ENCODE measurements at places on chromosomes 13 and 19.
A peak's percentile ranks its signal among the peaks of the same experiment; 100 is the strongest.

DNA sequence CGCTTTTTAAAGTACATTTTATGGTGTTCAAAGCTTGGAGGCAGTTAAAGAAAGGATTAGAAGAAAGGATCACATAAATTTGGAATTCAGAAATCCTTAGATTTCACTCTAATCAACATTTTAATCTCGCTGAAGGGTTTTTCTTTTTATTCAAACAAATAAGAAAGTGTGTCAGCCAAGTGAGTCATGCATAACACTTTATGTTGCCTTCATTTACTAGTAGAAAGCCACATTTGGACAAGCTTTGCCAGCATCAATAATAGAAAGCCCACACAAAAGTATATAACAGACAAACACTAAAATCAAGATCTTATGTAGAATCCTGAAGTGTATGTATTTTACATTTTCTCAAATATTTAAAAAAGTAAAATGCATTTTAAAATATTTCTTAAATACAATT is 154.9 kb upstream of the TRPC4 start:
- no peak for DNase-seq

GRCh38 chr13:94128430-94128829 is 351.1 kb downstream of the DCT start:
- no peak for DNase-seq

DNA sequence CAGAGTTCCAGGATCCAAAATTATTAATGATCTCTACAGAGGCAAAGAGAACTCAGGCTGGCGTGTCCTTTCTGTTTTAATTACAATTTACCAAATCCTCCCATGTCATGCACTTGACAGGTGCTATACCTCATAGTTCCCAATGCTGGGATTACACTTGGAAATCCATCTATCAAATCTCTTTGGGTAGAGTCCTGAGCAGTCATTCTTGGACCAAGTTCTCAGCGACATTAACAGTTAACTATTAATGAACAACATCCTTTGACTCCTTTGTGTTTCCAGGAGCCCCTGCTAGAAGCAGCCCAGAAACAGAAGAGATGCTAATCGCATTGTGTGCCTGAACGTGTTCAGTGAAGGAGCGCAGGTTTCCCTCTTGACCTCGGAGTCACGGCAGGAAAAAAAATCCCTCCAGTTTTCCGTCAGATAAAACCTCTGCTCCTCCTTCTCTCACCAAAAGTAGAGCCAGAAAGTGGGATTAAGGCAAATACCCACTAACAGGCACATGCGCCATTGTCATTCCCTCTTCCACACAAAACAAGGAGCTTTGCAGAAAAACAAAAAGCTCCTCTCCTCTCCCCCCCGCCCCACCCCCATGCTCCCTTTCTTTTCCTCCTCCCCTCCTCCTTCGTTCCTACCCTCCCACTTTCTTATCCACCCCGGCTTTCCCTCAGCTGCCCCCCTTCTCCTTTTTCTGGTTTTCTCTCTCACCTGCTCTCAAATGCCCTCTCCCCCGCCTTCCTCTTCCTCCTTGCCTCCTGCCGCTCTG is 224.7 kb downstream of the ZIC5 start:
- no peak for DNase-seq

DNA sequence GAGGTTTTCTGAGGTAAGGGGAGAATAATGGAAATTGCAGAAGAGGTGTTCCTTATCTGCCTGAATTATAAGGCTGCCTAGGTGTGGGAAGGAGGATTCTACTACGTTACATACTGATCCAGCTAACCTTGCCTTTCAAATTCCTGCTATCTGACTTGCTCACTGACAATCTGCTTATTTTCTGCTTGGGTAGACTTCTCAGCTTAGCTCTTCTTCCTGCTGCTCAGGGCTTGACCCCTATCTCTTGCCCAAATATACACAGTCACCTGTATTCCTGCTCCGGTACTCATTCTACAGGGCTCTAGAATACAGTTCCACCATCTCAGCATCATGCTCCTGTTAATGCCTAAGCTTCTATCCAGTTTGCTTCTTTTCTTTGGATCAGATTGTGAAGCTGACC is 1607.6 kb downstream of the OLFM4 start:
- no peak for DNase-seq

- DNase-seq: no peak
These were observed 102.7 kb downstream of the ATP11A start for GRCh38 chr13:112792511-112792910.

GRCh38 chr19:35861640-35862160 is 5.0 kb downstream of the KIRREL2 start:
- DNase-seq: no peak

- DNase-seq: no peak
These were observed 58.5 kb downstream of the DGKH start for GRCh38 chr13:42106998-42107397.

DNA sequence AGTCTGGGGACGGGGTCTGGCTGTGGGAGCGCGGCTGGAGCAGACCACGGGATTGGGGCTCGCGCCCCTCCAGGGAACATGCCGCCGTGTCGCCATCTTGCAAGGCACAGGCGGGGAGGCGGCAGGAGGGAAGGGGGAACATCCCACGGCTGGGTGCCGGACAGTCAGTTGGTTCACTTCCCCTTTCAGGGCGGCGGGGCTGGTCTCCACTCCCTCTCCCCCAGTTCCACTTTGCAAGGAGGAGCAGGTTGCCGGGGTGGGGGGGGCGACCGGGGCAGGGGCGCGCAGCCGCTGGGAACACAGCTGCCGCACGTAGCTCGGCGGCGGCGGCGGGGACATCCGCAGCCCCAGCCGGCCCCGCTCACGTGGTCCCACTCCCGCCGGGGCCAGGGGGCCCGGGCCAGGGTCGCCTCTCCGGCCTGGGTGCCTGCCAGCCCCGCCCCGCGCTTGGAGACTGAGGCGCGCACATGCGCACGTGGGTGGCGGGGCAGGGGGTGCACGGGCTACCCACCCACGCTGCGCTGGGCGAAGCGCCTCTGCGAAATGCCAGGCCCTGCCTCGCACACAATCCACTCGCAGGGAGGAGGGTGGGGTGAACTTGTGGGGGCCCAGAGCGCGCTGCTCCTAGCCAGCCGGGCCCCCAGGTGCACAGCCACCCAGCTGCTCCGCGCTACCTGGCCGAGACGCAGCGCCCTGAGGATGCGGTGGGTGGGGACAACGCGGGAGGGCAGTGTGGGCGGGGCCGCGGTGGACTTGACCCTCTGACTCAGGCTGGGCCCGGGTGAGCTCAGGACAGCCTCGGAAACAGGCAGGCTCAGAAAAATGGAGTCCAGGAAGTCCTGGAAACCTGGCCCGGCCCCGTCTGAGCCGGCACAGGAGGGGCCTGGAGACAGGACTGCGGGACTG is 6.4 kb downstream of the KLF16 start:
- DNase-seq: peak; percentile 62

DNA sequence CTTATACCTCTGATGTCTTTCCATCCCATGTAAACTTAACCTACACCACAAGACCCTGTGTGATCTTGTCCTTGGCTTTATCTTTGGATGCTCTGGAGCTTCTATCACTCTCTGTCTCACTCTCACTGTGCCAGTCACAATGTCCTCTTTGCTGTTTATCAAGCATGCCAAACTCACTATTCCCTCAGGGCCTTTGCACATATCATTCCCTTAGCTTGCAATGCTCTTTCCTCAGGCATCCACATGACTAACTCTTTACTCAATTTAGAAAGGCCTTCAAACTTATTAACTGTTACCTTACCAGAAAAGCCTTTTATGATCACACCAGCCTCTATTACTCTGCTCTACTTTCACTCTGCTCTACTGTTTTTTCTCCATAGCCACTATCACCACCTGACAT is 354.1 kb downstream of the RFC3 start:
- no peak for DNase-seq

DNA sequence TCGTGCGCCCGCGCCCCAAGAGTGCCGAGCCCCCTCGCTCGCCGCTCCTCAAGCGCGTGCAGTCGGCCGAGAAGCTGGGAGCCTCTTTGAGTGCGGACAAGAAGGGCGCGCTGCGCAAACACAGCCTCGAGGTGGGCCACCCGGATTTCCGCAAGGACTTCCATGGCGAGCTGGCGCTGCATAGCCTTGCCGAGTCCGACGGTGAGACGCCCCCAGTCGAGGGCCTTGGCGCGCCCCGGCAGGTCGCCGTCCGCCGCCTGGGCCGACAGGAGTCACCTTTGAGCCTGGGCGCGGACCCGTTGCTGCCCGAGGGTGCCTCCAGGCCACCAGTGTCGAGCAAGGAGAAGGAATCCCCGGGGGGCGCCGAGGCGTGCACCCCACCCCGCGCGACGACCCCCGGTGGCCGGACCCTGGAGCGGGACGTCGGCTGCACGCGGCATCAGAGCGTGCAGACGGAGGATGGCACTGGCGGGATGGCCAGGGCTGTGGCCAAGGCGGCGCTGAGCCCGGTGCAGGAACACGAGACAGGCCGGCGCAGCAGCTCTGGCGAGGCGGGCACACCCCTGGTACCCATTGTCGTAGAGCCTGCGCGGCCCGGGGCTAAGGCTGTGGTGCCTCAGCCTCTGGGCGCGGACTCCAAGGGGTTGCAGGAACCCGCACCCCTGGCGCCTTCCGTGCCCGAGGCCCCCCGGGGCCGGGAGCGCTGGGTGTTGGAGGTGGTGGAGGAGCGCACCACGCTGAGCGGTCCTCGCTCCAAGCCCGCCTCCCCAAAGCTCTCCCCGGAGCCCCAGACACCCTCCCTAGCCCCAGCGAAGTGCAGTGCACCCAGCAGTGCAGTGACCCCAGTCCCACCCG is 7.1 kb downstream of the DNASE2 start:
- no peak for DNase-seq

DNA sequence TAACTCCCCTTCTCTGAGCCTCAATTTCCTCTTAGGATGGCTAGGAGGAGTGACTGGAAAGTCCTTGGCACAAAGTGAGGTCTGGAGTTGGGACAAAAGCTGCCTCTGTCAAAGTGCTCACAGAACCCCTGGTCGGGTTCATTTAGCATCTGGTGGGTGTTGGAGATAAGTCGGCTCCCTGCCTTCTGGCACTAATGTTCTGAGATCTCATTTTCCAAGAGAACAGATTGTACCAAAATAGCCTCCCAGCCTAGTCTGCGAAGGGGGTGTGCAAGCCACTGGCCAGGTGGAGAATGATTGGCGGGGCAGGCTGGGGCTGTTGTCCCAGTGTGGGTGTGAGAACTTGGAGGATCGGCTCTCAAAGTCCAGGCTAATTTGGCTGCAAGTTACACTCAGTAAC is 20.7 kb upstream of the NWD1 start:
- DNase-seq: no peak

- DNase-seq: no peak
These were observed 22.3 kb upstream of the STARD13 start for GRCh38 chr13:33307843-33308242.

GRCh38 chr19:41297628-41298347 is 12.2 kb upstream of the CCDC97 start:
- no peak for DNase-seq

GRCh38 chr13:113272701-113273181 is 24.3 kb upstream of the LAMP1 start:
- no peak for DNase-seq

DNA sequence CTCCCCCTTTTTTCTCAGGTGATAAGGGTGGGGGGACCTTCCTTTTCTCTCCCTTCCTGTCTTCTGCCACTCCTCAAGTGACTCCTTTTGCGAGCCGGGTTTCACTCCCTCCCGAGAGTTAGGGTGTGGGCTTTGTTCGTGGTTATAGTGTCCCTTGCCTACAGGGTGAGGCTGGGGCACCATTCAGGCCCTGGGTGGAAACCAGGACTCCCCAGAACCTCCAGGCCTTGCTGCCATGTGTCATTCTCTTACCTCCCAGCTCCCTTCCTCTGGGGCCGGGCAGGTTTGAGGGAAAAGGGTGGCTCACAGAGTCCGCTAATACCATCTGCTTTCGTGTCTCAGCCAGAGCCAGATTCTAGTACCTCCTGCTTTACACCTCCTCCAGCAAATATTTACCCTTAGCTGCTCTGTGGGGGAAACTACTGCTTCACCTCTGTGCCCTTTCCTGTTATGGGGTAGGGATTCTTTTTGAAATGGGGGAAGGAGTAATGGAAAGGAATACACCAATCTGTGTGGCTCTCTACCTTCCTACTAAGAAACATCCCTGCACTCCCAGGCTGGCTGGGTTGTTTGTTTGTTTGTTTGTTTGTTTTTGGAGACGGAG is 2.8 kb downstream of the ACTN4 start:
- DNase-seq: no peak

DNA sequence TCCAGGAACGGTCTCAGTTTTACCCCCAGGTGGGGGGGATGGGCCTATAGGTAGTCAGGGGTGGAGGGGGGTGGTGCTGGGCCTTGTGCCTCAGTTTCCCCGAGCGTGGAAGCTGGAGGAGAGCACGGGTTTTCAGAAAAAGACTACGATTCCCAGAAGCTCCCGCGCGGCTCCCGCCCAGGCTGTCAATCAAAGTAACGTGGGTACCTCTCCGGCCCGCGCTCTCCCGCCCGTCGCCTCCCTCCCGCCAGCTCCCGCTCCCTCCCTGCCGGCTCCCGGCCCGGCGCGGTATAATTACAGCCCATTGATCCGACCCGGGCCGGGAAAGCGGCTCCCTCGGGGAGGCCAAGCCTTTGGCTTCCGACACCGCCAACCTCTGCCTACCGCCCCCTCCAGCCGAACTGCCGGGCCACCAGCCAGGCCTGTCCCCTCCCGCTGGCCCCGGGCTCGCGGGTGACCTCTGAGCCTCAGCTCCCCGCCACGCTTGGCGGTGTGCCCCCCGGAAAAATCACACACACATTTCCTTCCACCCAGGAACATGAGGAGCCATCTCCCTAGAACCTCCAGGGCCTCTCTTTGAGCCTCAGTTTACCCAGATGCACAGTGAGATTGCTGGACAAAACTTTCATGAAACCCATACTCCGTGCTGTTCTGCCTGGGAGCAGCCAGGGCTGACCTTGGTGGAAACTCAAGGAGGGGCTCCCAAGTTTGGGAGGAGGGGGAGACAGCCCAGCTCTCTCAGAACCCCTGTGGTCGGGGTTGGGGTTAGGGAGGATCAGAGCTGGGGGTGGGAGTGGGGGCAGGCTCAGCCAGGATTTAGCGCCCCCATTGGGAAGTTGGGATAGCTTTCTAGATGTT is 7.3 kb upstream of the TLE2 start:
- DNase-seq: peak; percentile 63

DNA sequence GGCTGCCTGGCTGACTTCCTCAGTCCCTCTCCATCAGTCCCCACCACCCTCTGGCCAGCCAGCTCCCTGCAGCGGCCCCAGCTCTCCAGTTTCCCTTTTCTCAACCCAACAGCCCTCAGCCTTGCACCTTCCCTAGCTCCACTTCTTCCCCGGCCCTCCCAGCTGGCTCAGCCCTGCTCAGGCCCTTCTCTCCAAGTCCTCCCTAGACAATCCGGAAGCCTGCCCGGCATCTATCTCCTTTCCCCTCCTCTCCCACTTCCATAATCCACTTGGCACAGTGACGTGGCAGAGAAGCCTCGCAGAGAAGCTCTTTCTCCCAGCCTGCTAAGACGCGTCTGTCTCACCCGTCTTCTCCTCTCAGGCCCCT is 1.1 kb downstream of the UBXN6 start:
- no peak for DNase-seq

GRCh38 chr13:46041419-46041839 is 11.1 kb downstream of the ZC3H13 start:
- DNase-seq: no peak

DNA sequence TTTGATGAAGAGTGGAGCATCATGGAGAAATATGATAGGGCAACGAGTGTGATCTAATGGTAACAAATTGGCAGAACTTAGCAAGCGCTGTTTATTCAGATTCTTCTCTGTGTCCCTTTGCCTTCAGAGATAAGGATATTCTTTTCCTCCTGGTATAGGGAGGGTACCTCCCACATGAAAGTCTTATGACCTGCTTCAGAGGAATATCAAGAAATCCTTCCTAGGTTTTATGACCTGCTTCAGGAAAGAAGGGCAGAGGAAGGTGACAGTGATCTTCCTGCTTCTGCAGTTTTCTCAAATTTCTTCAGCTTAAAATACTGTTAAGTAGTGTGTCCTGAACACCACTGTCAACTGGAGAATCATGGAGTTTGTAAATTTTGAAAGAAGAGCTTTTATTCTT is 144.3 kb downstream of the DNAJC15 start:
- no peak for DNase-seq

Data from stimulated activated CD4-positive, alpha-beta T cell treated with anti-CD3 and anti-CD28 coated beads, Interleukin-2, amount 100 ng/mL, for 4 hours (primary cell).